Cardiac septum (tissue), 1 donor: ENCODE measurements at places on chromosomes 7 and 10. TPM values are rescaled to one million over a fixed set of nuclear protein-coding genes. Genes with fewer than 3 reads are reported as not detected.

GRCh38 chr10:118409295-118409694 lies 67.2 kb upstream of the FAM204A start:
- DNase-seq = no peak

DNA sequence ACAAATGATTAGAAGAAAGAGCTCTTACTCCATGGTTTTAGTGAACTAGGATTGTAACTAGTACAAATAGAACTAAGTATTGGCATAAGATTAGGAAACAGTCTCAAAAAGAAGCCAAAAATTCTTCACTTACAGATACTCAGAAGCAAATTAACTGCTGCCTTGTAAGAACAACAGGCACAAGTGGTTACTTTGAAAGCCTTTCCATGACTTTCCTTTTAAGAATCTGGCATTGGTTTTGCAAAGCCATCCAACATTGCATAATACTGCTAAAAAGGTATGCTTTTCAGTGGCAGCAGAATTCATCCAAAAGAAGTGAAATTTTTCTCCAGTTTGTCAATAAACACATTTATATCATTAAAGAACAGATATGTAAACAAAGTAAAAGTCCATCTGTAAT lies 126.8 kb upstream of the ODAD2 start:
- no peak for DNase-seq

DNA sequence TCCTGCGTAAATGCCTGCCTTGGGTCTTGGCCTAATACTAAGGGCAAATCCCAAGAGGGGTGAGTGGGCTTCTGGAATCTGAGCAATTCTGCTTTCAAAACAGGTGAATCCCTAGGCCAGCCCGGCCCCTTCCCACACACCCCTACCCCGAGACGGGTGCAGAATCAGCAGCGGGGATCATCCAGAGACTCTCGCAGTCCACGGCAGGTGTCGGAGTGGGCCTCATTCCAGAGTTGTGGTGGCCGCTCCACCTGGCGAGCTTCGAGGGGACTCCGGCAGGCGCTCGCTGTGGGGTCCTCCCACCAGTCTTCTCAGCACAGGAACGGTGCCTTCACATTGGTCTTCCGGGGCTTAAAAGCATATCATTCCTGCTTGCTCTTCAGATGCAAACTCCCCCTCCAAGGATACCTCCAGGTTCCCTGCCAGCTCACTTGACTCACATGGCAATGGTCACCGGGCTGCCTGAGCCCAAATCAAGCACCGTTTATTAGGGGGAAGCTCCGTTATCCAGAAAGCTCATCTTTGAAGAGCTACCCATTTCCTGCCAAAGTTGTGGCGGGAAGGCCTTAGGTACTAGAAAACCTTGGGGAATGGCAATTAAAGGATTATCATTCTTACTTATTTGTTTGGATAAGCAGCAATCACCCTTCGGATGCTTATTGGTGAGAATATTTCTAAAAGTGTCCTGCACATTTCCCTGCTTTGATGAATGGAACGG lies 67.6 kb downstream of the PRKAG2 start:
- no peak for DNase-seq

Gene PWWP2B
- total RNA-seq = 14.3 TPM

DNA sequence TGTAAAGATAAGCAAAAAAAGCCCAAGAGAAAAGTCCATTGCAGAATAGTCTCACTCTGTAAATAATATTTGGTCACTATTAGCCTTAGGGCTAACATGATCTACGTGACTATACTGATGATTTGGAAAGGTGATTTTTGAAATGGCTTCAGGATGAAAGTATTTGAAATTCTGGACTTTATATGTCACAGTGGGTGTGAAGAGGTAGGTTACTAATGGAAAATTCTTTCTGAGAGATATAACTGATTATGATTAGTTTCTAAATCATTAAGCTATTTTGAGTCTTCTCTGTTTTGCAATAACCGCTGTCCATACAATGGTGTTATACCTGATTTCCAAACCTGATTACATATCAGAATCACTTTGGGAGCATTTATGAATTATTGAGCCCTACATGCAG lies 20.1 kb upstream of the HBP1 start:
- no peak for DNase-seq

Gene DGKB
- 0.75 TPM for total RNA-seq

DNA sequence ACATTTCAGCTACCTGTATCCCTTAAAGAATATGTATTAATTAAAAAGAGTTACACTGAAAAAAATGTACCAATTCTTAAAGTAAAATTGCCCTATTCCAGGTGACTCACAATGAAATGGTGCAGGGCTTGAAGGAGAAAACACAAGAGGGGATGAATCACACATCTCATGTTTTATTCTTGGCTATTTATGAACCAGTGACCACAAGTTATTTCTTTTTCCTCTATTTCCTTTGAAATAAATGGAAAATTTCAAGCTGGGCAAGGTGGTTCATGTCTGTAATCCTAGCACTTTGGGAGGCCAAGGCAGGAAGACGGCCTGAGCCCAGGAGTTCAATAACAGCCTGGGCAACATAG lies 106.8 kb downstream of the UBE2H start:
- DNase-seq = no peak

Gene GRID2IP
- total RNA-seq = not detected
